Cardiac septum (tissue), 1 donor: ENCODE measurements at places on chromosomes 13 and 19. TPM values are rescaled to one million over a fixed set of nuclear protein-coding genes. Genes with fewer than 3 reads are reported as not detected.

PTH2 gene
- not detected for total RNA-seq

TBXA2R gene
- 1.9 TPM for total RNA-seq

GRCh38 chr19:32573492-32573794 is 7.5 kb upstream of the PDCD5 start:
- DNase-seq: no peak

DNA sequence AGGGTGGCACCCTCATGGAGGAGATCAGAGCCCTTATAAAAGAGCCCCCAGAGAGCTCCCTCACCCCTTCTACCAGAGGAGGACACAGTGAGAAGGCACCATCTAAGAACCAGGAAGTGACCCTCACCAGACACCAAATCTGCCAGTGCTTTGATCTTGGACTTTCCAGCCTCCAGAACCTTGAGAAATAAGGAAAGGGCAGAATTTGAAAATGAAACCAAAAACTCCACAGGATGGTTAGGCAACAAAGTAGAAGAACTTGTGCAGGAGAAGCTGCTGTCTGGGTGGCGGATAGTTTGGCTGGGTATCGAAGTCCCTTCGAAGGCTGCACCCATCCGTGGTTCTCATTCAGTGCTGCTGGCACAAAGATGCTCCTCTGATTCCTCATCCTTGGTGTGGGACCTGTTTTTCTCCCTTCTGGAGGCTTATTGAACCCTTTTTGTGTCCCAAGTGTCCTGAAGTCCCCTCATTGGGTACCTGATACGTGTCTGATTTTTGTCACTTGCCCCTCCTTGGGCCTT is 130.8 kb downstream of the KDM4B start:
- DNase-seq: no peak

GRCh38 chr19:8196271-8196927 is 12.8 kb upstream of the CERS4 start:
- DNase-seq: no peak
